ENCODE measurements at places on chromosomes 7 and 10.
A peak's percentile ranks its signal among the peaks of the same experiment; 100 is the strongest.

- peak; percentile 38 for DNase-seq
Observed at GRCh38 chr7:101362334-101363195, at the start of gene COL26A1. COL26A1 (plus strand) TSS chr7:101362875; CDS start chr7:101363033, 158 bp downstream.

- DNase-seq, result no peak
Observed at GRCh38 chr10:20314431-20314830, 498.2 kb downstream of the PLXDC2 start.

DNA sequence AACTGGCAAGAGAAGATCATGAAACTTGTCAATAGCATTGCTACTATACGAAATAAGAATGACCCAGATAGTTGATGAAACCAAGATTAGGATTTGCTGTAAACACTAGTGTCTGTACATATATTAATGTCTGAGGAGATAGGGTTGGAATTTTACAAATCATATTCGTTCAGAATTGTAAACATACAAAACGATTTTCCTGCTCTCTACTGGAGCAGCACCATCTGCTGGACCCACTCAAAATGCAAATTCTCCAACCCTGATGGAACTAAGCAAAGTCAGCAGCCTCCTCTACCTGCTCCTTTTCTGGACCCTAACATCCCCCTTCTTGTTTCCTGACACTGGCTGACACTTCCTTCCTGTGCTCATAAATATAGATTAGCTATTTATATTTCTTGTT is 29.4 kb upstream of the SGMS1 start:
- DNase-seq, result no peak

DNA sequence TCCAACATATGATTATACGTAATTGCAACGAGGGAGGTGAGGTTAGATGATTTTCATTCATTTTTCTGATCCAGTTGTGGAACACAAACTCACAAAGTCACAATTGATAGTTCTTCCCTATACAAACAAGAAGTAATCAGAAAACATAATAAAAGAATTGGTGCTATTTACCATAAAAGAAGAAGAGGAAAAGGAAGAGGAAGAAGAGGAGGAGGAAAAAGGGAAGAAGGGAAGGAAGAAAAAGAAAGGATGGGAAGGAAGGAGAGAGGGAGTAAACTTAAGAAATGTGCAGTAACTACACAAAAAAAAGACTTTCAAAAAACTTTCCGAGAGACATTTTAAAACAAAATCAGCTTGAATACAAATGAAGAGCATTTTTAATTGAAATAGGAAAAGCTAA is 65.0 kb downstream of the CCDC71L start:
- DNase-seq, result no peak

DNA sequence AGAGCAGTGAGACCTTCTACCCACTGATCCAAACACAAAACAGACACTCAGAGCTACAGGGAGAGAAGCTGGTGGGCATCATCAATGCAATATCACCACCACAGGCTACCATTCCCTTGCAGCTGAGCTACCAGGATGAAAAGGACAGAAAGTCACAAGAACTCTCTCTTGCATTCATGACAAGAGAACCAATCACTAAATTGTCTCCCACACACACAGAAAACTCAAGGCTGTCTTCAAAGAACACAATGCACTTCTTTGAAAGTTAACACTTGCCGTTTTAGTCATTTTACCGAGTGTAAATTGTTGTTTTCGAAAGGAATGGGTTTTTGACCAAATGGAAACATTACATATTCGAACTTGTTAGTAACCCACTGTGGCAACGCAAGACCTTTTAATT is 626.6 kb downstream of the SORCS1 start:
- DNase-seq, result no peak
